ENCODE measurements at places on chromosomes 16 and 17.

DNA sequence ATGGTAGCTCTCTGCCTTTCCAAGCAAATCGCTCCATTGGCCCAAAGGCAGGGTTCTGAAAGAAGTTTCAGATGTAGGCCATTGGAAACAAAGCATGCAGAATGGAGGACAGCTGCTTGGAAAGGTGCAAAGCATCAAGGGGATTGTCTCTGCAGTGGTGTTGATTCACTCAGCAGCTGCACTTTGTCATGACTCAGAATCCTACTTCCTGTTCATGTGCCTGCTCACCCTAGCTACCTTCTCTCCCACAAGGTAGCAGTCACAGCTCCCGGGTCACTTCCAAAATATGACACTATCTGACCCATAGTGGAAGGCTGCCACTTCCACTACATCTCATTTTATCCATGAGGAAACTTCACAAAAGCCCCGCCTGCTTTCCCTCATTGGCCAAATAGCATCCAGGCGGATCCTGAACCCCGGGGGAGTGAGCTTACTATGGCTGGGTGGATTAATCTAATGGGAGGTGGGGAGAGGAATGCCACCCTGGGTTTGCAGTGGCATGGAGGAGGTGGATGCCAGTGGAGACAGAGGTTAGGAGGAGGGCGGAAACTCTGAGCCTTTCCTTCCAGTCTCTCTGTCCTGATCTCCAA, 74.7 kb upstream of the NKD1 start:
- DNase-seq = peak; percentile 66

GRCh38 chr16:15599303-15600070, 43.5 kb downstream of the MARF1 start:
- no peak for DNase-seq

GRCh38 chr17:28963055-28963611, 11.8 kb upstream of the PHF12 start:
- no peak for DNase-seq

GRCh38 chr17:48541036-48541576, 3.8 kb downstream of the HOXB2 start:
- peak; percentile 40 for DNase-seq

DNA sequence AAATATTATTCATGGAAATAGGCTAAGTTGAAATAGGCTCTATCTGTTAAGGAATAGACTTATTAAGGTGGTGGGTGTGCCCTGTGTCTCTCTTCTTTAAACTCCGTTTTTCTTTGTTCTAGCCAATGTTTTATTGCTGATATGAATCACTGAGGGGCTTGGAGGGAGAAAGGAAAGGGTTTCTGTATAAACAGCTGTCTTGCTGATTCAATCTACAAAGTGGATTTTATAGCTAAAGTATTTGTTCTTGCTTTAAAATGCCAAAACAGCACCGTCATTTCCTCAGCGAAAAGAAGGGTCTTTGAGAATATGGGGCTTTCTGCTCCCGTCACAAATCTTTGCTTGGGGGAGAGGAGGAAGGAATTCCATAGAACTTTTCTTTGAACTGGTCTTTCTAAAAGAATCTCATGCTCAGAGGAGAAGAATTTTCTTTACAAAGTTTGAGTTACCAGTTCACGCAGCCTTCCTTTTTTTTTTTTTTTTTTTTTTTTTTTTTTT, 39.3 kb downstream of the MSI2 start:
- DNase-seq = no peak

GRCh38 chr16:78390508-78391324, 291.3 kb downstream of the WWOX start:
- no peak for DNase-seq

GRCh38 chr17:80347948-80348351, 67.0 kb upstream of the ENDOV start:
- no peak for DNase-seq

GRCh38 chr16:23148513-23149266, 562 bp downstream of the USP31 start:
- DNase-seq = peak; percentile 72

GRCh38 chr17:65583921-65584603, 22.6 kb upstream of the AXIN2 start:
- DNase-seq = no peak

DNA sequence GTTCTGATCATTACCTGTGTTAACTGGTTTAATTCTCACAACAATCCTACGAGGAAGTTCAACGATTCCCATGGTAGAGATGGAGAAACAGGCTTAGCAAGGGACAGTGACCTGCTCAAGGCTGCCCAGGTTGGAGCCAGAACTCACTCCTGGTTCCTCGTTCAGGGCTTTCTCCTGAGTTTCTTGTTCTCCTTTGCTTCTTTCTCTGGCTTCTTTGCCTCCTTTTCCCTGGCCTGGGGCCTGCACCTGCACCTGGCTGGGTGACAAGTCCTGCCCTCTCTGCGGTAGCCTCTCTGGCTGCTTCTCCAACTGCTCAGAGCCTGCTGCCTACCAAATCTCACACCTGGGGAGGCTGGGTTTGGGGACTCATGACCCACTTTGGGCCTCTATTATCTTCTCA, 2.8 kb downstream of the CCL22 start:
- DNase-seq = no peak

GRCh38 chr17:60493847-60494321, 32.2 kb downstream of the APPBP2 start:
- DNase-seq = no peak

DNA sequence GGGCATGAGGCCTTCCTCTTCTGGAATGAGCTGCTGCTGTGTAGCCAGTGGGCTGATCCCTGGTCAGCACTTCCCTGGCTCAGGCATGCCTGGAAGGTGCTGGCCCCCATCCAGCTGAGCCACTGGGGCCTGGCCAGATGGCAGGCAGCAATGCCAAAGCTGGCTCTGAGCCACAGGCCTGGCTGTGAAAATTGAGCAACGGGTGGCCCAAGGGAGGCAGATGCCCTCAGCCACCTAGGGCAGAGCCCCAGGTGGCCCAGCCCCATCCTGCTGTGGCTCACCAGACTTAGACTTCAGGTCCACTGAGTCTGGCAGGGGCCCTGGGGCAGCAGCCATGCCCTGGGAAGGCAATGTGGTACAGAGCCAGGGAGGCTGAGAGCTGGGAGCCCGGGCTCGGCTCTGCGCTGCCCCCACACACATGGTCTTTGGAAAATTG, 8.5 kb upstream of the CRHR1 start:
- DNase-seq = no peak

- DNase-seq = no peak
These were observed 87.3 kb upstream of the NACA2 start for GRCh38 chr17:61678339-61678738.

- DNase-seq = no peak
These were observed 50.7 kb upstream of the TAC4 start for GRCh38 chr17:49898366-49899190.

GRCh38 chr17:9285602-9286427, 264.5 kb downstream of the NTN1 start:
- DNase-seq = no peak

Measured in RKO (cell line).